ENCODE measurements at places on chromosomes 4 and X.

DNA sequence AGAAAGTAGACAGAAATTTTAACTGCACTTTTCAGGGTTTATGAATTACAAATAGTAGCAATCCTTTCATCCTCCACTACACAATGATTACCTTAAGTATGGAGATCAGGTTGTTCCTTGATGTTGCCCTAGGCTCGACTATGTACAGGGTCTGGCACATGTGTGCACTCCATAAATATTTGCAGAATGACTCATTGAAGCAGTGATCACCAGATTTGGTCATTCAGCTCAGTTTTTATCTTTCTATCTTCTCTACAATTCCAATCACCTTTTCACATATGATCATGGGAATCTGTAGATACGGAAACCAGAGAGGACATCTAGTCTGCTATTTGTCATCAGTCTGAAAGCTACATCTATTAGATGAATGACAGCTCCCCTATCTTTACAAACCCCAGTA, 171.7 kb upstream of the HCCS start:
- no peak for DNase-seq

GRCh38 chr4:17587094-17587822, 10.3 kb downstream of the LAP3 start:
- DNase-seq: no peak

DNA sequence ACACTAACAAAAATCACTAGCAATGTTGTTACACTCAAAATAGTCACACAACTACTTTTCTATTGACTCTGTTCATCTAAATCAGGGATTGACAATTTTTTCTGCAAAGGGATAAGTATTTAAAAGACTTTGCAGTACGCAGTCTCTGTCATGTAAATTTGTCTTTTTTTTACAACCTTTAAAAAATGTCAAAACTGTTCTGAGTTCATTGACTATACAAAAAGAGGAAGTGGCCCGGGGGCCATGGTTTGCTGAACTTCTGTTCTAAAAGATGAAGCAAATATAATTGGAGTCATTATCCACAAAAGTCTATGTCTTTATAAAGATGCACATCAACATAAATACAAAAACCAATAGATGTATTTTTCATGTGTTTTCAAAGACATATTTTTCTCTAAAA, 1310.3 kb downstream of the RPA4 start:
- DNase-seq: no peak

DNA sequence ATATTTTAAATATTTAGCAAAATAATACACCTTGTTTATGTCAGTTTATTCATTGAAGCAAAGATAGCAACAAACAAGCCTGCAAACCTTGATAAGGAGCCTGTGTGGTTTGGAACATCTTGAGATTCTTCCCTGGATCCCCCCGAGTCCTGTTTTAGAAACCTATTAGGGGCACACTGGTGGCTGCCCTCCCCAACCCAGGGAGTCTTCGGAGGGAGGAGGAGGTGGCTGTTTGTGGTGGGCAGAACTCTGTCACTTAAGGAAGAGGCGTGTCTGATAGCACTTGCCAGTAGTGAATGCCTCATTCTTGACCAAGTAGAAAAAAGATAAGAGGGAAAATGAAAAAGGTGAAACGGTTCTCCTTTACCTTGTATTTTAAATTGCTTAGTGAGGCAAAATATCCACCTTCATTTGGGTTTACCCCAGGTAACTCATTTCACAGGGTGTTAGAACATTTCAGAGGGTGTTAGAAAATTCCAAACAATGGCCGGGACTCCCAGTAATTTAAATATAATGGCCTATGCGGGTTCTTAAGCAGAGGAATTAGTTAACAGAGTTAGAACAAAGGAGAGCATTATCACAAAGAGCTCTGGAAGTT, 10.4 kb downstream of the KIT start:
- no peak for DNase-seq

GRCh38 chr4:146202665-146203064, 11.7 kb upstream of the REELD1 start:
- no peak for DNase-seq

Data from activated T-cell treated with anti-CD3 and anti-CD28 coated beads for 48 hours (primary cell).